ENCODE measurements at places on chromosomes 2 and 18.

GRCh38 chr2:46025676-46026075 lies 271.5 kb upstream of the EPAS1 start:
- no peak for DNase-seq

GRCh38 chr2:181805228-181806038 lies 86.1 kb upstream of the ITPRID2 start:
- no peak for DNase-seq

- peak; percentile 47 for DNase-seq
These were observed 324.4 kb downstream of the GBX2 start for GRCh38 chr2:235843591-235844395.

DNA sequence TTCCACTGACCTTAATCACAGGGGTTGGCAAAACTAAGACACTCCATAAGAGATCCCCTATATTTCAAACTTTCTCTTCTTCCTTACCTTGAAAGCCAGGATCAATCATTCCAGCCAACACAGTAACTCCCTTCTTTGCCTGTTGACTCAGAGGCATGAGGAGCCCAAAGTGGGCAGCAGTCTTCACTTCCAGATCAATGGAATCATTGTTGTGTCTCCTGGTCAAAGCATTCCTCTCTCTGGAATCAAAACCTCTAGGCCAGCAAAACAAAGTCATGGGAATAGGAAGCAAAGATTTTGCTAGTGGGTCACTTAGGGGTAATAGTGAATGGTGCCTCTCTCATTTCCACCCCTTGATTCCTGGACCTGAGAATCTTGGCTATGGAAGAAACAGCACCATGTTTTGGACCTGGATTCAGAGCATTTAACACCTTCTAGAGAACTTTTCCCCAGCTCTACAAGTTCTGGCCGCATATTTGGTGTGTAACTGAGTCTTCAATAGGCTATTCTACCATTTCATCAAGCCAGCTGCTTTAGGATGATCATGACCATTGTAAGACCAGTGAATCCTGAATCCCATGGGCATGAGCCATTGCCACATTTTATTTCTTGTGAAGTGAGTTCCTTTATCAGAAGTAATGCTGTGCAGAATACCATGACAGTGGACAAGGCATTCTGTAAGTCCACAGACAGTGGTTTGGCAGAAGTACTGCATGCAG lies 65.7 kb upstream of the SERPINE2 start:
- DNase-seq, result no peak

DNA sequence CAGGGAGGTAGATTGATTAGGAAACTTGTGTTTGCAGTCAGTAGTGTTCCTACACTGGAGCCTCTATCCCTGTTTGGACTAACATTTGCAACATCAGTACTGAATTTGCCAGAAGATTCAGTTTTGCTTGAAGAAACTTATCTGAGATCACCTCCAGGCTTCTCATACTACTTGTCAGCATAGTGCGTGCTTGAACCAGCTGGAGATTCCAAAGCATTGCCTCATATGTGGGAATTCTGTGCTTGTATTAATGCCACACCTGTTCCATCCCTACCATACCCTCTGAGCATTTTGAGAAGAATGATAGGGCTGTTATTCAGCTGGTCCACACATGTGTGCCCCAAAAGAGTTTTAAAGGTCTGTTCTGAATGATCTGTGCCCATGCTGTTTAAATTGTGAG lies 148.7 kb downstream of the RAPGEF4 start:
- DNase-seq, result no peak

DNA sequence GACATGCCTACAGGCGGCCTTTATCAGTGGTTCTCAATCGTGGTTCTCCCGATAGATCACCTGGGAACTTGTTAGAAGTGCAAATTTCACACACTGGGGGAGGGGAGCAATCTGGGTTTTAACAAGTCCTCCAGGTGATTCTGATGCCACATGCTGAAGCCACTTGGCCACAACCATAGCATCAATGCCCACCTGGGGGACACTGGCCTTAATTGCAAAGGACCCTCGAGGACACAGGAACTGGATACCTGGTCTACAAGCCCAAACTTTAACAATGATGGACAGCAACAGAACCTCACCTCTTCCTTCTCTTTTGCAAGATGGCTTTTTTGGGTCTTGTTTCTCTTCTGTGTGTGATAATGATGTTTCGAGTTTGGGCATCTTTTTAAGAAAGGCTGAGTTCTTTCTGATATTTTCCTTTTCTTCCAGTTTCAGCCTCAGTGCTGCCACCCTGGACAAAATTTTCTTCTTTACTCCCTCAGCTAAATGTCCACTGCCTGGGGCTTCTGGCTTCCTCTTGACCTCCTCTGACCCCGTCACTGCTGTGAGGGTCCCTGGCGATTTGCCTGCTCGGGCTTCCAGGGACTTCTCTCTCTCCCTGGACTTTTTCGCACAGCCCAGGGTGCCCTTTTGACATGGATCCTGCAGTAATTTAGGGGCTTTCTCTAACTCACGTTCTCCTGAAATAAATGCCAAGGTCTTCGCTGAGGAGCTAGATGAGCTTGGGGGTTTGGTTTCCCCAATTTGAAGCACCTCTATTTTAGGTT lies 94.2 kb downstream of the ALPK2 start:
- DNase-seq, result no peak

GRCh38 chr2:23350041-23350791 lies 34.8 kb upstream of the KLHL29 start:
- DNase-seq, result no peak

GRCh38 chr2:16784652-16785051 lies 119.0 kb upstream of the CYRIA start:
- DNase-seq, result no peak

DNA sequence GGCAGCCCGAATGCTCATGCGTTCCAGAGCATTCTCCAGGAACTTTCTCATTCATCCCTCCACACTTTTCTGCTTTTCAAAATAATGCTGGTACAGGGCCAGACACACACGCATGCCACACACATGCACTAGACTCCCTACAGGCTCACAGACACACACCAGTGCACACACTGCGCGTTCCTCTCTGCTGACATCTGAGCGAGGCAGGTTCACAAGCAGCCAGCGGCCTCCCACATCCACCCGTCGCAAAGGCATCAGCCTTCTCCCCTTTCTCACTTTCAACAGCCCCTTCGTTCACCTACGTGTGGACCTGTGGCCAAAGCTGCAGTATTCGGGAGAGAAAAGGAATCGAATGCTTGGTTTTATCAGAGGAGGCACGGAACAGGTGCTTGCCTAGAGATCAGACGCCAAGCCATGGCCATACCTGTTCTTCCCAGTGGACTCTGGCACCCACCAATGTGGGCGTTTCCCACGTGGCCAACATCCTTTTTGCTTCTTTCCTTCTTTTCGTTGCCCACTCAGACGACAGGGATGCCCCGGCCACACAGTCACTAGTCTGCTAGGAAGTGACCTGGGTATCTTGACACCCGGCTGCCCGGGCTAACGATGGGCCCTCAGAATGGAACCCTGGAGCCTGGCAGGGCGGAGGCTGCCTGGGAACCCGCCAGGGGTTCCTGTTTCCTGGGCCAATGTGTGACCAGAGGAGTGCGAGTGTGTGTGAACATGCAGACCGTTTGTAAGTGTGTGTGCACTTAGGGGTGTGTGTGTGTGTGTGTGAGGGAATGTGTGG lies 85.8 kb upstream of the ID2 start:
- DNase-seq, result peak; percentile 56

All from activated effector memory CD4-positive, alpha-beta T cell treated with anti-CD3 and anti-CD28 coated beads, Interleukin-2, amount 50 U/mL, for 16 hours (primary cell).